ENCODE measurements at places on chromosomes 1 and 21.

GRCh38 chr1:67020304-67020703 lies 33.6 kb downstream of the SLC35D1 start:
- DNase-seq = no peak

DNA sequence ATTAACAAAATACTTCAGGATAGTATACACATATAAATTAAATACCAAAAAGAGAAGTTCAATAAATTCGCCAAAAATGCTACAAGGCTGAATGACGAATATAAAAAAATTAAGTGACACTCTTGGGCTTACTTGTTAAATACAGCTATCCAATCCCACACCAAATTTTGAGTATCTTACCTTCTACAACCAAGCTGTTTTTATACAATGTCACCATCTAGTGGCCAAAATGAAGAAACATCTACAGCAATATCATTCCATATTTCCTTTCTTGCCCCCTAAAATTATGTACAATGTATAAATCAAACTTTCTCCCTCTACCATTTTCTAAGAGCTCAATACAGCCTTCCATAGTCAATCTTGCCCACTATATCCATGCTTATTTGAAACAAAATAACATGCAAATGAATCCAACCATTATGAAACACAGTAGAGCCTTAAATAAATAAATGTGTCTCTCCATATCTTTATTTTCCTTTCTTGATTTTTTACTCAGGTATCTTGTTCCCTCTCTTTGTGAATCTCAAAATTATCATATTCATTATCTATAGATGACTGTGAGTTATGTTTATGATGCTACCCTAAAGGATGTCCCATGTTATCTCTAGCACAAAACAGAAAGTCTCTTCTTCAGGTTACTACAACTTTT lies 86.3 kb downstream of the ACBD6 start:
- peak; percentile 81 for DNase-seq

- no peak for DNase-seq
These were observed 88.3 kb upstream of the GPR52 start for GRCh38 chr1:174359454-174359805.

DNA sequence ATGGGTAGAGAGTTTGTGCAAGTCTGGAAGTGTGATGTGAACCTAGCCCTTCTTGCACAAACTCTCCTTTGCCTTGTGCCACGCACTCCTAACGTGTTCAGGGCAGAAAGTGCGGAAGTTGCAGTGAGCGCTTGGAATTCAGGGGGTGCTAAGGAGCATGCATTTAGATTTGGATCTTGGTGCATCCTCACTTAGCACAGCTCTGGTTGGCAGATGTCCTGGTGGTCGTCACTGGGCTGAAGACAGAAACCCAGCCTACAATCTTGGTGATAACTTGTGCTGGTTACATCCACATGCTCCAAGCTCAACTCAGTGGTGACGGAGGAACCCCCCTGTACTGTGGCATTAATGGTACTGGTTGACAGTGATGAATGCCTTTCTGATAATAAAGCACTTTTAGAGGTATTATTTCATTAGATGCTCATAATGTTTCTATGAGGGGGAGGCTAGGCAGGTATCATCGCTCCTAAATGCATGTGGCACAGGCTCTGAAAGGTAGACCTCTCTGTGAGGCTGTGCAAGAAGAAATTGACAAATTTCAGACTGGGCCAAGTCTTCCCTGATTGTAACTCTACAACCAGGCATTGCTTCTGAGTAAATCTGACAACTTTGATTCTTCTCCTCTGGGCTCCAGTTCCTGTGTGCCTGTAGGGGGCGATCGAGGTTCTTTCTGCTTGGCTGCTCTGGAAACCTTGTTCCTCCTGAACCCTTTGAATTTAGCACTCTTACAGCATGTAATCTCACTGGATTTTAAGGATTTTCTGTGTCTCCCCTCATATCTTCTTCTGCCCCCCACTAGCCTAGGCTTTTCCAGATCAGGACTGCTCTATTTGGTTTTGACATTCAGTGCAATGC lies 40.6 kb downstream of the MAPKAPK2 start:
- DNase-seq = peak; percentile 61

DNA sequence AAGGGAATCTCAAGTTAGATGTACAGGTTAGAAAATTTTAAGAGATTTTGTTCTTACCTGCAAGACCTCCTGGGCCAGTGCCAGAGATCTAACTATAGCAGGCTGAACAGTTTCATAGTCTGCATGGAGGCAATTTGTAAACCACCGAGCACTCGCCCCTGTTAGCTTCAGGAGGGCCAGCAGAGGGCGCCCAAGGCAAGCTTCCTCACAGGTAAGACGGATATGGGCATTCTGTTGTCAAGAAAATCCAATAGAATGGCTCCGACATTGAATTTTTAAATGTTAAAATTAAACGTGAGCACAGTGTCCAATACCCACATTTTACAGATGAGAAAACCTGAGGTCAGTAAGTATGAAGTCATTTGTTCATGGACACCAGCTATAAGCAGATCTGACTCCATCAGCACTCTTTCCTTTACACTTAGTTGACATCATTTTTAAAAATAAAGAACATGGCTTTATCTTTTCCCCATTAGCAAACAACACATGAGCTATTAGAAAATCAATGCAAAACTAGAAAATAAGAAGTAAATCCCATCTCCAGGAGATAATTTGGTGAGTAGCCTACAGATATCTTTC lies 2.2 kb downstream of the REG4 start:
- peak; percentile 80 for DNase-seq

DNA sequence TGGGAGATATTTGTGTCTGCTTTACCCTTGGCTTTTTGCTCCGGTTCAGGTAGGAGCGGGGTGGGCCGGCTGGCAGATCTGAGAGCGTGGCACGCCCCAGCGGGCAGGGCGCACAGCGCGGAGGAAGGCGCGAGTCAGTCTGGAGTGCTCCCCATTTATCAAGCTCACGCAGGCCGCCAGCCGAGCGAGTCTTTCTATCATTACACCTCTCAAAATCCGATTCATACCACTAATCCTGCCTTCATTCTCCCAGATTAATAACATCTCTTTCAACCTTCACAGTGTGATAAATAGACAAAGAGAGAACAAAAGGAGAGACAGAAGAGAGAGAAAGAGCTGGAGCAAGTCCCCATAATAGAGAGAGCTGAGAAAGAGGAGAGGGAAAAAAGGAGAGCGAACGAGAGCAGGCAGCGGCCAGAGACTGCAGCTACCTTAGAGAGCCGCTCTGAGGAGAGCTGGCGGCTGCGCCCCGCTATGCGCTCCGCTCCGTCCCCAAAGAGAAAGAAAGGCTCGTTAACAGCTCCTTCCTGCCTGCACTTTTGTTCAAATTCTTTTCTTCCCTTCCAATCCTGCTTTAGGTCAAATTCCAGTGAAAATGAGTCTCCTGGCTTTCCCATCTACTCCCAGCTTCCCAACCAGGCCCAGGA lies 48.0 kb downstream of the DMAP1 start:
- peak; percentile 52 for DNase-seq

- DNase-seq = no peak
These were observed 203.0 kb downstream of the TGFB2 start for GRCh38 chr1:218547957-218548730.

Measured in NCI-H82 (cell line).